ENCODE measurements at places on chromosomes 2 and 18.

- H3K27ac ChIP-seq: no peak overlapping the region
- no peaks in the 10 kb centered on the region for H3K36me3 ChIP-seq
- DNase-seq: no peak
- H3K4me1 ChIP-seq: peaks cover 12% of the 10 kb centered on the region
- no peak overlapping the region for H3K4me3 ChIP-seq
These were observed 491.9 kb upstream of the FANCL start for GRCh38 chr2:58732999-58733398.

GRCh38 chr18:46257366-46257765 lies 153.2 kb downstream of the HAUS1 start:
- no peaks in the 10 kb centered on the region for H3K27me3 ChIP-seq
- H3K36me3 ChIP-seq: peaks cover 8% of the 10 kb centered on the region
- no peak for DNase-seq

DNA sequence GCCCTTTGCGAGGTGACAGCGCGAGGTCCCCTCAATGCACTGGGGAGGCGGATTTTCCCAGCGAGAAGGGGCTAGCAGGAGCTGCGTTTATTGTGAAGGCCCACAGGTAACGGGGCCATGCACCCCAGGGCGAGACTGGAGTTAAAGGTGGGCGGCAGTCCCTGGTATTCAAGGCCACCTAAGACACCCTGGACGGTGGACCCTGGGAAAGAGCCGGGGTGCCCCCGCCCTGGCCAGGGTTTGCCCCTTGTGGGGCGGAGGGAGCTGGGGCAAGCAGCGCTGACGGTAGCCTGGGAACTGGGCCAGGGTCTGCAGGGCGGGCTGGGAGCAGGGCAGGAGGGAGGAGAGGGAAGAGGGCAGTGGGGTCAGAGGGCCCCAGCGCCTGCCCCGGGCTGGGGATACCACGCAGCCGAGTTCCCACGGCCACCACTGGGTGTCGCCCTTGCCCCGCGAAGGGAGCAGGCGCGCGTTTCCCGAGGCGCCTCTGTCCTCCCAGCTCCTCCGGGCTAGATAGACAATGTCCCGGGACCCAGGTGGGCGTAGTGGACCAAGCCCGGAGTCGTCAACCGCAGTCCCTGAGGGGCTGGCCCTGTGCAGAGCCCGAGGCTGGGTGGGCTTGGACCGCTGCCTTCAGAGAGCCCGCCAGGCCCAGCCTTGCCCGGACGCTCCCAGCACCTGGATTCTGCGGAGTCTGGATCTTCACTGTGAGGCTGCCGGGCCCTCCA lies 80.2 kb downstream of the SMAD4 start:
- no peaks in the 10 kb centered on the region for H3K4me1 ChIP-seq
- H3K27me3 ChIP-seq: no peaks in the 10 kb centered on the region
- peak; percentile 64 for DNase-seq
- peak overlapping the region; percentile 8 for H3K4me3 ChIP-seq
- H3K27ac ChIP-seq: no peak overlapping the region

GRCh38 chr18:27377251-27377650 lies 192.1 kb upstream of the CHST9 start:
- no peak for DNase-seq
- no peak overlapping the region for H3K27ac ChIP-seq
- H3K4me1 ChIP-seq: peaks cover 13% of the 10 kb centered on the region
- no peaks in the 10 kb centered on the region for H3K36me3 ChIP-seq

- H3K27me3 ChIP-seq: no peaks in the 10 kb centered on the region
- no peak overlapping the region for H3K4me3 ChIP-seq
- no peak overlapping the region for H3K27ac ChIP-seq
- H3K36me3 ChIP-seq: no peaks in the 10 kb centered on the region
- no peak for DNase-seq
These were observed 448.9 kb upstream of the SLC14A2 start for GRCh38 chr18:45166341-45166835.

GRCh38 chr2:32895424-32895823 lies 51.3 kb upstream of the LTBP1 start:
- DNase-seq: no peak
- no peak overlapping the region for H3K4me3 ChIP-seq
- peaks cover 3% of the 10 kb centered on the region for H3K27me3 ChIP-seq

GRCh38 chr2:3777966-3778365 lies 74.6 kb downstream of the DCDC2C start:
- H3K36me3 ChIP-seq: no peaks in the 10 kb centered on the region
- H3K4me1 ChIP-seq: peaks cover 14% of the 10 kb centered on the region
- peaks cover 40% of the 10 kb centered on the region for H3K27me3 ChIP-seq
- H3K4me3 ChIP-seq: no peak overlapping the region
- no peak for DNase-seq

GRCh38 chr18:7096838-7097237 lies 20.8 kb downstream of the LAMA1 start:
- H3K27ac ChIP-seq: no peak overlapping the region
- no peak for DNase-seq
- H3K36me3 ChIP-seq: peaks cover 5% of the 10 kb centered on the region

DNA sequence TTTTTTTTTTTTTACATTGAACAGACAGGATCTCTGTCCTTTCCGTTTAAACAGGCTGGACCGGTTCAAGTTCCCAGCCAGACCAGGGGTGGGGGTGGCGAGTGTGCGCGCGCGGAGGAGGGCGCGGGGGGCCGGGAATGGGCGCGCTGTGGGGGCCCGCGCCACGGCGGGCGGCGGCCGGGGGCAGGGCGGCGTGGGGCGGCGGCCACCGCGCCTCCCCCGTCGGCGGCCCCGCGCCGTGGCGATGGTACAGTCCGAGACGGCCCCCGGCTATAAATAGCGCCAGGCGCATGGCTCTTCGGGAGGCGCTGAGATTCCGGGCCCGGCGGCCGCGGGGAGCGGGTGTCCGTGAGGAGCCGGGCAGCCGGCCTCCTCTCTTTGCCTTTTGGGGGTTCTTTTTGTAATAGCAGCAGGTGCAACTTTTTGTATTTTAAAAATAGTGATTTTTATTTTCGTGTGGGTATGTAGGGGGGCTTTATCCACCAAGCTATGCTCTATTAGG lies 430 bp upstream of the CELF4 start:
- H3K4me1 ChIP-seq: peaks cover 9% of the 10 kb centered on the region
- H3K27ac ChIP-seq: peak overlapping the region; percentile 70
- H3K36me3 ChIP-seq: no peaks in the 10 kb centered on the region
- peak; percentile 65 for DNase-seq
- H3K27me3 ChIP-seq: peaks cover 91% of the 10 kb centered on the region

DNA sequence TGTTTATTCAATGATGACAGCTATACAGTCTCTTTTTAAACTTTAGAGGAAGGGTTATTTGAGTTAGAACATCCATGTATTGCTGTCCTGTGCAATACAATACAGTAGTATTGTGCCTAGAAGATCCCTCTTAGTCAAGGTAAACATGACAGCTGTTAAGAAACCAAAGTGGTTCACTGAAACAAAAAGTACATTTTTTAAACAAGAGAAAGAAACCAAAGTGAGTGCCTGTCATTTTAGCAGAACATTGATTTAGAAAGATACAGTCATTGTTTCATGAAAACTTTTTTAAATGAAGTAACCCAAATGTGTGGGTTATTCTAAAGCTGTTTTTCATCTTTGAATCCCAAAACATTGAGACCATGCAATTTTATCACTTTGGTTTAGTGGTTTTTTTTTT lies 15.5 kb downstream of the ITPRID2 start:
- DNase-seq: no peak
- no peak overlapping the region for H3K27ac ChIP-seq
- no peak overlapping the region for H3K4me3 ChIP-seq
- H3K4me1 ChIP-seq: peaks cover 4% of the 10 kb centered on the region
- peaks cover 36% of the 10 kb centered on the region for H3K36me3 ChIP-seq
- no peaks in the 10 kb centered on the region for H3K27me3 ChIP-seq

DNA sequence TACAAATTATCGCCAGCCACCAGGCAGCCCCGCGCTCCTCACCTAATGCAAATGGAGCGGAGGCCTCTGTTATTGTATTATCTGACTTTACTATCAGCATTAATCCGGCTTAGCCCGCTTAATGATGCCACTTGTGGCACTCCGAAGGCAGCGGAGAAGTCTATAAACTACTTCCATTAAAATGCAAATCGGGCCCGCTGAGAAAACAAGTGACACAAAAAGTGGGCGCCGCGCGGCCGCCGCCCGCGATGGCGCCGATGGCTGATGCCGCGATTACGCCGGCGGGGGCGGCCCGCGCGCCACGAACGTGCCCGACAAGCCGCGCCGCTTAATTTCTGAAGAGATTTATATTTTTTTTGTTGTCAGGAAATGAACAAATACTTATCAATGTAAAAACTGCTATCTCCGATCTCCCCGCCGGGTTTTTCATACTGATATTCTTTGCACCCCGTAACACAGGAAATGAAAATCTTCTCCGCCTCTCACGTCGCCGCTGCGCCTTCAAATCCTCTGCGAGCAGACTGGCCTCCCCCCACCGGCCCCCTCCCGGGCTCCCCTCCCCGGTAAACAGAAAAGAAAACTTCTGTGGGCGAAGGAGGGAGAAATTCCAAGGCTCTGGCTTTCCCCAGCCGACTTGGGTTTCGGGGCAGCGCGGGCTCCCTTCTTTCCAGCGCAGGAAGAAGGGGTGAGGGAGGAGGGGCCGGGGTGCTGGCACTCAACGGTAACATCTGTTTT lies 221.8 kb downstream of the INSIG2 start:
- peaks cover 15% of the 10 kb centered on the region for H3K4me1 ChIP-seq
- H3K36me3 ChIP-seq: no peaks in the 10 kb centered on the region

GRCh38 chr2:1283020-1283801 lies 130.1 kb upstream of the TPO start:
- H3K27ac ChIP-seq: no peak overlapping the region
- H3K36me3 ChIP-seq: no peaks in the 10 kb centered on the region
- H3K27me3 ChIP-seq: peaks cover 9% of the 10 kb centered on the region
- DNase-seq: no peak
